ENCODE measurements at places on chromosomes 3 and 15. TPM values are rescaled to one million over a fixed set of nuclear protein-coding genes. Genes with fewer than 3 reads are reported as not detected.

DNA sequence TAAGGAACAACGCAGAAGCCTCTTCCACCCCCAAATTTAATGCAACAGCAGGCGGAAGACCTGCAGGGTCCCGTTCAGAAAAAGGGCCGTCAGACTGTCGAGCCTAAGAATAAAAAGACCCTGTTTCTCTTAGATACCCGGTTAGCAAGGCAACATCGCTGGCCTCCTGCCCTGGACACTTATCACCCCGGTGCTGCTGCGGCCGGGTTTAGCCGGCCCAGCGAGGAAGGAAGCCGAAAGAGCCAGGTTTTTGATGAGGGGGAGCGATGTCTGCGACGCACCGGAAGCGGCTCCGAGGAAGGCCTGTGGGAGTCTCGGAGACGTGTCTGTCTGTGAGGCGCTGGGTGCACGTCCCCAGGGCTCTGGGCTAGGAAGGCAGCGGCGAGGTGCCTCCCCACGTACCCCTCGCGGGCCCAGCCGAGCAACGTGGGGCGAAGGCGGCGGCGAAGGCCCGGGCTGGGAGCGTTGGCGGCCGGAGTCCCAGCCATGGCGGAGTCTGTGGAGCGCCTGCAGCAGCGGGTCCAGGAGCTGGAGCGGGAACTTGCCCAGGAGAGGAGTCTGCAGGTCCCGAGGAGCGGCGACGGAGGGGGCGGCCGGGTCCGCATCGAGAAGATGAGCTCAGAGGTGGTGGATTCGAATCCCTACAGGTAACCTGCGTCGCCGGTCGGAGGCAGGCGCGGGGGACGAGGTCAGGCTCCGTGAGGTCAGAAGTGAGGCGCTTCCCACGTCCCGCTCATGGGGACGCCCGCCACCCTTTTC is at the start of gene UBA5:
Gene UBA5 (plus strand): TSS at position 278 of the 759 bp plus-strand sequence. CDS start 209 bp downstream, at position 487.
- peak within 1 kb of the TSS; percentile 90 for H3K4me3 ChIP-seq
- no peaks in the 10 kb centered on the region for H3K27me3 ChIP-seq
- no peaks in the 10 kb centered on the region for H3K4me1 ChIP-seq
- DNase-seq = peak; percentile 89
- peak within 1 kb of the TSS; percentile 95 for H3K27ac ChIP-seq
- H3K36me3 ChIP-seq = no peaks in the 10 kb centered on the region

GASK1A gene
- 33.7 TPM for total RNA-seq

CASR gene
- not detected for total RNA-seq

DNA sequence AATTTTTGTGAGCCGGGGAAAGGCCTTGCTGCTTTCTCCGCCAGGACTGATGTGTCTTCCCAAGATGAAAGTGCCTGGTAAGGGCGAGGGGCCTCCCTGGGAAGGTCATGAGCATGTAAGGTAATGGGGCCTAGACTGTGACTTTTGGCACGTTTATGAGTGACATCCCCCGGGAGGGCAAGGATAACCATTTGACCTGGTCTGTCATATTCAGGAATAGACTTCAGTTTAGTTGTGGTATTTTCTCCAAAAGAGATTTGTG is 631 bp upstream of the CNBP start:
- H3K4me3 ChIP-seq = peak overlapping the region; percentile 13
- H3K27me3 ChIP-seq = no peaks in the 10 kb centered on the region
- no peaks in the 10 kb centered on the region for H3K4me1 ChIP-seq
- no peaks in the 10 kb centered on the region for H3K36me3 ChIP-seq

DNA sequence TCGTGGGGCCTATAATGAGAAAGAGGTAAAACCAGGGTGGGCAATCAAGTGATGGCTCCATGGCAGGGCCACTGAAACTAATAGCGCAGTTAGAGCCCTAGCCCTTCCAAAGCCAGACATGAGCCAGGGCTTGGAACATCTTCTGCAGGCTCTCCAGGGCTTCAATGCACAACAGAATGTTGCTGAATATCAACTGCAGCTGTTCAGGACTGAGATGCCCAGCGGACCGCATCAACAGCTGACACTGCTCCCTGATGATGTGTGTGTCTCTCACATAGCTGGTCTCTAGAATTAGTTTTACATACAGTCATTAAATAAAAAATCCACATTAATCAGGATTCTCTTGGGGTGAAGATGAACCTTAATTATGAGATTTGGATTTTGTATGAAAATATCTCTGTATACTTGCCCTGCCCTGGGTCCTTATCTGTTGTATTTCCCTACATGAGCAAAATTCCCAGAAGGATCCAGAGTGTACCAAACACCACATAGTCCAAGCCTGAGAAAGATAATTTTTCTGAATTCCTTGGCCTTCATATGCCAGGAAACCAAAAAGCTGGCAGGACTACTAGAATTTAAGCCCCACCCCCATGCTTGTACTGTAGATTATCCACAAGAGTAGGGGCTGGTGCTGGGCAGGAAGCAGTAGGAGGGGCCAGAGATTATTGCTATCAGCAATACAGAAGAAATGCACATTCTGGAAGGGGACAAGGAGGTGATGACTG is 7.7 kb upstream of the GOLGB1 start:
- H3K27me3 ChIP-seq = no peaks in the 10 kb centered on the region
- no peak for DNase-seq
- H3K4me1 ChIP-seq = no peaks in the 10 kb centered on the region
- no peak overlapping the region for H3K4me3 ChIP-seq

- no peak overlapping the region for H3K4me3 ChIP-seq
- DNase-seq = no peak
- H3K36me3 ChIP-seq = no peaks in the 10 kb centered on the region
- no peaks in the 10 kb centered on the region for H3K27me3 ChIP-seq
- H3K4me1 ChIP-seq = no peaks in the 10 kb centered on the region
- H3K27ac ChIP-seq = no peak overlapping the region
Measured at GRCh38 chr15:69976366-69976994, 121.2 kb downstream of the TLE3 start.

- H3K4me1 ChIP-seq = no peaks in the 10 kb centered on the region
- DNase-seq = no peak
- no peak overlapping the region for H3K4me3 ChIP-seq
- no peak overlapping the region for H3K27ac ChIP-seq
- no peaks in the 10 kb centered on the region for H3K27me3 ChIP-seq
Measured at GRCh38 chr15:67834581-67835296, 5.1 kb downstream of the RNU6-1 start.

- no peaks in the 10 kb centered on the region for H3K4me1 ChIP-seq
- no peaks in the 10 kb centered on the region for H3K27me3 ChIP-seq
- H3K4me3 ChIP-seq = no peak overlapping the region
- H3K36me3 ChIP-seq = no peaks in the 10 kb centered on the region
Measured at GRCh38 chr15:70486451-70487386, 276.6 kb downstream of the UACA start.

DNA sequence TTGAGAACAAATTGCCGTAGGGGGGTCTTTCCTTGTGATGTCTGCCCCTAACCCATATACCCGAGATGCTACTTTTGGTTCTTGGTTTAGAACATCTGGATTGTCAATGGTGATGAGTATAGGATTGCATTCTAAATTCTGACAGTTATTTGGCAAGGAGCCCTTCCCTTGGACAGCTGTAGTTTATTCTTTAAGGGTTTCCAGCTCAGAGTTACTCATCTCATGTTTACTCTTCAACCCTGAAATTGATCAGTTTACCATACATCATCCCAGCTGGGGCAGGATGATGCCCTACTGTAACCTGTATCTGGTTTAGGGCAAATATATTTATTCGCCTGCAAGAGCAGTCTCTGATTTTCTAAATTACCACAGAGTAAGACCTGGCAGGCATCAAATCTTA is 85.7 kb upstream of the XCR1 start:
- no peaks in the 10 kb centered on the region for H3K27me3 ChIP-seq
- no peak overlapping the region for H3K27ac ChIP-seq
- DNase-seq = no peak
- H3K36me3 ChIP-seq = no peaks in the 10 kb centered on the region
- no peak overlapping the region for H3K4me3 ChIP-seq

DNA sequence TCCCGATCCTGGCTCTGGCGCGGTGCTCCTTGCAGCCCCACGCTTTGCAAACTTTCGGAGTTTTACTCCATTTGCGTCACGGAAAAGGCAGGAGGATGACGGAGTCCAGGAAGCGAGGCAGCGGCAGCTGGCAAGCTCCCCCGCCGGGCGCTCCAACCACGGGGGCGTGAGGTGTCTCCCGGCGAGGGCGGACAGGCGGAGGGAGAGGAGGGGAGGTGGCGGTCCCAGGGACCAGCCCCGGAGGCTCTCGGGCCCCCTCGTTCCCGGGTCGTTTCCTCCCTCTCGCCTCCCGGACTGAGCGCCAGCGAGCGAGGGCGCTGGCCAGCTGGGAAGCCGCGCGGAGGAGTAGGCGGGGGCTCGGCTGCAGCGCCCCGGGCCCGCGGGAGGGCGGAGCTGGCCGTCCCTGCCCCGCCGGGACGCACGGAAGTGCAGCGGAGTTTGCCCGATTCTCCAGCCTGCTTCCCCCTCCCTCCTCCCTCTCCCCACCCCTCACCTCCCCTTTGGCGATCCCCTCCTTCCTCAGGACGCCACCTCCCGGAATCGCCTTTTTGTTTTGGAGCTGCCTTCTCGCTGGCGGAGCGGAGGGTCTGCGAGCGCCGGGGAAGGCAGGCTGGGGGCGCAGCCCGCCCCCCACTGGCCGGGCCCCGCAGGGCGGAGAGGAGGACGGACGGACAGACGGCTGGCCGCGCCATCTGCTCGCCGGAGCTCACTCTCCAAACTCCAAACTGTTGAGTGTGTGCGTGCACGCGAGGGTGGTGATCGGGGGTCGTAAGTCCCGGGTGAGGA is at the start of gene SNX33:
Gene SNX33 (plus strand): TSS at position 543 of the 786 bp plus-strand sequence. CDS start 1,191 bp downstream, outside the sequence.
- no peaks in the 10 kb centered on the region for H3K36me3 ChIP-seq
- DNase-seq = peak; percentile 95
- H3K27me3 ChIP-seq = no peaks in the 10 kb centered on the region
- no peaks in the 10 kb centered on the region for H3K4me1 ChIP-seq
- peak within 1 kb of the TSS; percentile 87 for H3K27ac ChIP-seq
- peak within 1 kb of the TSS; percentile 77 for H3K4me3 ChIP-seq

DNA sequence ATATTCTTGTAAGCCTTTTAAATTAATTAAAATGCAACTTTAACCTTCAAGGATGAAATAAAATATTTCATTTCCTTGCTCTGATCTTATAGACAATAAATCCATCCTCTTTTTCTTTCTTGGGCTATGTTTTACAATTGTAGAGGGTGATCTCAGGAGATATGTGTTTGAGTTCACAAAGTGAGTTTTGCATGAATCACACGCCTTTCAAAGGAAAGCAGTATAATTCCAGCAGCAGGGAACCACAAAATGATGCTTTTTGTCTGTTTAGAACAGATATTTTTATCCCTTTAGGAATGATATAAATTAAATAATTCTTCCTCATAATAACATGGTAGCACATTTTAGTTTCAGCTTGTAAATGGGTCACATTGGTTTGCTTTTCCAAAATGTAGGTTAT is 191.2 kb downstream of the SEMA6D start:
- no peaks in the 10 kb centered on the region for H3K36me3 ChIP-seq
- H3K4me3 ChIP-seq = no peak overlapping the region
- no peaks in the 10 kb centered on the region for H3K4me1 ChIP-seq

GRCh38 chr15:60713119-60714084 is 234.5 kb upstream of the ICE2 start:
- H3K27me3 ChIP-seq = no peaks in the 10 kb centered on the region
- no peak for DNase-seq
- H3K27ac ChIP-seq = no peak overlapping the region
- peaks cover 3% of the 10 kb centered on the region for H3K36me3 ChIP-seq

DLL4 gene
- total RNA-seq = 9.7 TPM

GRCh38 chr15:48475600-48476395 is 144.6 kb downstream of the DUT start:
- no peak overlapping the region for H3K27ac ChIP-seq
- H3K4me1 ChIP-seq = no peaks in the 10 kb centered on the region
- H3K4me3 ChIP-seq = no peak overlapping the region
- DNase-seq = no peak

DNA sequence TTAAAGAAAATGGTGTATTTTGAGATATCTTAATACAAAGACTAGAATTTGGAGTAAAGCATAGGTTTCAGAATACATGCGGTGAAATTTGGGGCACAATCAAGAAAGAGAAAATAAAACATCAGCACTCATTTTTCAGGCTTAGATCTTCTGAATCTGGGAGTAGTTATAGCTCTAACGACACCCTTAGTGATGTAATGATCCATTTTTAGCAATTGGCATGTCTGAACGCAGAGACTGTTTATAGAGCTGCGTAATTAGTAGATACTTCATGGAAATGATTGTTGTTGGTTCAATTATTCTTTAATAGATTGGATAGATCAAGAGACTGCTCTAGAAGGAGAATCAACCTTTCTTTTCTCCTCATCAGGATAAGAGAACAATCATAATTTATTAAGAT is 47.5 kb upstream of the SNRK start:
- H3K4me1 ChIP-seq = no peaks in the 10 kb centered on the region
- no peak overlapping the region for H3K4me3 ChIP-seq
- DNase-seq = no peak

DNA sequence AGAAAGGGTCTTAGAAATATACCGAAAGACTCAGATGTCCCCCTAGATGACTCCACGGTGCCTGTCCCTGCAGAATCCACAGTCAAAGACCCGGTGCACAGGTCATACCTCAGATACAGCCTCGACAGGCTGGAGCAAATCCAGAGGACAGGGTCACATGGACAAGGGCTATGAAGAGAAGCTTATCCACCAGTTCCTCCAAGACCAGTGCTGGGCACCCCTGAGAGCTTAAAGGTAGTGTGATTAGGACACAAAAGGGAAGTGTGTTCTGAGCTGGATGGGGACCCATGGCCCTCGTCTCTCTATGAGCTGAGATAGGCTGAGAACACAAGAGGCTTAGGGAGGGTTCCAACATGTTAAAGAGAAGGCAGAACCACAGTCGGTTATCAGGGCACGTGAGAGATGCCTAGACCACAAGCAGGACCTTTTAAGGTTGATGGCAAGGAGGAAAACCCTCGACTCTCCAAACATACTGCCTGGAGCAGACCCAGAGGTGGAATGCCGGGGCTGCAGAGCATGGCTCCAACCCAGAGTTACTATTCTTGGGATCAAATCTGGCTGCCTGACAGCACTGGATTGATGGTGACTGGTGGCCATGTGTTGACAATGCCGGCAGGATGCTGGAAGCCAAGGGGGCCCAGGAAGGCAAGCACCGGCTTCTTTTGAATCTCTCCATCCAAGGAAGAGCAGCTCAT is 46.9 kb downstream of the ADCY5 start:
- H3K4me3 ChIP-seq = no peak overlapping the region
- peak; percentile 83 for DNase-seq
- H3K4me1 ChIP-seq = no peaks in the 10 kb centered on the region
- H3K36me3 ChIP-seq = no peaks in the 10 kb centered on the region
- H3K27me3 ChIP-seq = no peaks in the 10 kb centered on the region
- peak overlapping the region; percentile 95 for H3K27ac ChIP-seq

SCG5 gene
- 3.9 TPM for total RNA-seq

MST1R gene
- total RNA-seq = 13.1 TPM

DNA sequence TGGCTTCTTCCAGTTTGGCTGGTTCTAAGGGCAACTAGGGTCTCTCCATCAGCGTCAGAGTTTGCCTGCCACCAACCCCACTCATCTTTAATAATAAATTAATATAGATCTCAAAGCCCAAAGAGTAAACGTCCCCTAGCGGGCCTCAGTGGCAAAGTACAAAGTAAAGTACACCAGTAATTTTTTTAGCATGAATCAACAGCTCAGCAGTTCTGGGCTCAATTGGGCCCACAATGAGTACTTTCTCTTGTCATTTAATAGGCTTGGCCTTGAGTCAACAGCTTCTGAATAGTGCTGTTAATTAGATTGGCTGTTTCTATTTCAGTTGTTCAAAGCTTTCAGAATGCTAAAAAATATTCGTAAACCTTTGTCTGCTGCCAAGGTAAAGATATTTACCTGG is 89.0 kb upstream of the PFN2 start:
- no peaks in the 10 kb centered on the region for H3K27me3 ChIP-seq
- H3K4me3 ChIP-seq = no peak overlapping the region
- no peak overlapping the region for H3K27ac ChIP-seq
- peaks cover 4% of the 10 kb centered on the region for H3K4me1 ChIP-seq
- DNase-seq = no peak

Measured in aorta (tissue), 5 donors.